NCI-H2029 treated with DMSO at 0.1 percent for 48 hours (cell line): ENCODE measurements at places on chromosomes 11 and 22.

DNA sequence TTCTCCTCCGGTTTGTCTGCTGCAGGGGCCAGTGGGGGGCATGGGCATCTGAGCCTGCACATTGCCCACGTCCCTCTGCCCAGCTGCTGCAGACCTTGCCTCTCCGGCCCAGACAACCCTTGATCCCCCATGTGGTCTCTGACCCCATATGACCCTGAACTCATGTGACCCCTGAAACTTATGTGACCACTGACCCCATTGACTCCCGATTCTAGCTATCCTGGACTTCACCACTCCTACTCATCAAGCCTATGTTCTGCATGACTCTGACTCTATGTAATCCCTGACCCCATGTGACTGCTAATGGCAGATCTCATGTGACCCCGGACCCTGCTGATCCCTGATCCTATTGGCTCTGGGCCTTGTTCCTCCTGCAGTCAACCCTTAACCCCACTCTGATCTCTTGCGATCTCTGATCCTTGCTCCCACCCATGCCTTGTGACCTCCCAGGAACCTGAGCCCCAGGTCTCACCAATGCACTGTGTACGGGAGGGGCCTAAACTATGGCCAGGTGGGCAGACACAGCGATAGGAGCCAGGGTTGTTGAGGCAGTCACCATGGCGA is 5.7 kb downstream of the LTBP3 start:
- DNase-seq = no peak

DNA sequence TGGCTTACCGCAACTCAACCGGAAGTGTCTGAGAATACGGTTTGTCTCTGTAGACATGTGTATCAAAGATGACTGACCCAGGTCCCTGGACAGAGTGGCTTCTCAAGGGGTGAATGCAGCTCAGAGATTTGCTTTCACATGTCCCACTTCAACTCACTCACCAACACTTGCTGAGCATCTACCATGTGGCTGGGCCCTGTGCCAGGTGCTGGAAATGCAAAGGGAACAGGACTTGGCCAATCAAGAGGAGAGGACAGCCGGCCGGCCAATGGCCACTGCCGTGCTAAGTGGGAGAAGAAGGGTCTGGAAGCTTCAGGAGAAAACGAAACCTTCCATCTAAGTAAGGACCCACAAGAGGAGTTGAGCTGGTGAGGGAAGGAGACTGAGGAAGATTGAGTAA is 151.3 kb downstream of the CEP164 start:
- peak; percentile 27 for DNase-seq

DNA sequence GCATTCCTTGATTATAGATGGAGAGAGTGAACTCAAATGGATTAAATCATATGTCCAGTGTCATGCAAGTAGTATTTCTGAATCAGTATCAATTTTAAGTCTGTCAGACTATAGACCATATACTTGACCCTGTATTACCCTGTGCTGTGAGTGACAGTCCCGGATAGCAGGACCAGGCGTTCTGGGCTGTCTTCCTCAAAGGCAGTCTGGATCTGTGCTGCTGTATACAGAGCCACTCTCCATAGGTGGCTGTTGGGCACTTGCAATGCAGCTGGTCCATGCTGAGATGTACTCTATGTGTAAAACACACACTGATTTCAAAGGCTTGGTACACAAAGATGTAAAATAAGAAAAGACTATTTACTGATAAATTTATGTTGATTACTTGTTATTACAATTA is 294.3 kb downstream of the OPCML start:
- no peak for DNase-seq

DNA sequence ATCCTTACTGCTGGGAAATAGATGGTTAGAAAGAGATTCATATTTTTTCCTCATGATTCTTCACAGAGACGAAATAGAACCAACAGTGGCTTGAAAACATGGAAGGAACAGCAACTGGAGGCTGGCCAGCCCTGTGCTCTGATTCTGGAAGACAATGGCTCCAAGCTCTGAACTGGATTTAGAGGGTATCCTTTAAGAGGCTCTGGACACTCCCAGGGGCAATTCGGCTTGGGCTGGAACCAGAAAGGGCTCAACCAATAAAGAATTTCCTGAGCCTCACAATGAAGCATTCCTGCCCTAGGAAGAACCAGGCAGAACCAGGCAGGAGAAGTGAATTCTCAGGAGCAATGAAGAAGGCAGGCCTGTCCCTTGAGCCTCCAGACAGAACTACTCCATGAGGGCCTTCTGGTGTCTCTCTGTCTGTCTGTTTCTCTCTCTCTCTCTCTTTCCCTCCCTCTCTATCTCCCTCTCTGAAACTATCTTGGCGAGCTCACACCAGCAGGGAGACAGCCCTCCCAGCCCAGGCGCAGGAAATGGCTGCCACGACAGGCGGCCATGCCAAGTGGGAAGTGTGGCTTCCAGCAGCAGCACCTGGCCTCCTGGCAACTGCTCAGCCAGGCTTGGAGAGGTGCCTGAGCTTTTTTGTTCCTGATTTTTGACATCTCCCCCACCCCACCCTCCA is 93.3 kb downstream of the RCN1 start:
- no peak for DNase-seq

GRCh38 chr11:2662430-2663299 is 37.1 kb downstream of the KCNQ1OT1 start:
- no peak for DNase-seq

- DNase-seq = no peak
Measured at GRCh38 chr22:22691716-22692701, 47.6 kb downstream of the GGTLC2 start.

DNA sequence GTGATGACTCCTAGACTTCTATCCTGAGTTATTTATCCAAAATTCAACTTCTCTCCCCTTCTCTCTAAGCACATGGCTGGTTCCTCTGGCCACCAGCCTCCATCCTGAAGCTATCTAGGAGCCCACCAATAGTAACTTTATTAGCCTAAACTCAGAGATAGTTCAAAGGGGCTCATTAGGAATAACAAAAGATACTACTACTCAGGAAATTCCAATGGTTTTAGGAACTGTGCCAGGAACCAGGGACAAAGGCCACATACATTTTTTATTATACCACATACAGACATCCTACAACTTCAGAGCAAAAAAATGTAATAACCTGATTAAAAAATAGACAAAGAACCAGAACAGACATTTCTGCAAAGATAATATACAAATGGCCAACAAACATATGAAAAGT is 27.9 kb downstream of the SLC25A17 start:
- DNase-seq = no peak
